Smooth muscle cell of bladder (primary cell): ENCODE measurements at places on chromosomes 6 and 20. TPM values are rescaled to one million over a fixed set of nuclear protein-coding genes. Genes with fewer than 3 reads are reported as not detected.

The BMP6 gene
- 29.0 and 70.7 TPM in 2 replicates for total RNA-seq

The MRPS18A gene
- 35.8 and 46.6 TPM in 2 replicates for total RNA-seq

The SYNDIG1 gene
- 1.1 and 1.9 TPM in 2 replicates for total RNA-seq

The C6orf132 gene
- 0.46 and 0.71 TPM in 2 replicates for total RNA-seq

The TRIM40 gene
- not detected in 2 replicates for total RNA-seq

The MDFI gene
- total RNA-seq = 0.55 TPM in 1 of 2 replicates, not detected in the other

The CD93 gene
- 0.14 and 2.1 TPM in 2 replicates for total RNA-seq

The CDS2 gene
- total RNA-seq = 20.1 and 24.1 TPM in 2 replicates

The PROKR2 gene
- total RNA-seq = not detected in 2 replicates
